ENCODE measurements at places on chromosomes 12 and 14.

DNA sequence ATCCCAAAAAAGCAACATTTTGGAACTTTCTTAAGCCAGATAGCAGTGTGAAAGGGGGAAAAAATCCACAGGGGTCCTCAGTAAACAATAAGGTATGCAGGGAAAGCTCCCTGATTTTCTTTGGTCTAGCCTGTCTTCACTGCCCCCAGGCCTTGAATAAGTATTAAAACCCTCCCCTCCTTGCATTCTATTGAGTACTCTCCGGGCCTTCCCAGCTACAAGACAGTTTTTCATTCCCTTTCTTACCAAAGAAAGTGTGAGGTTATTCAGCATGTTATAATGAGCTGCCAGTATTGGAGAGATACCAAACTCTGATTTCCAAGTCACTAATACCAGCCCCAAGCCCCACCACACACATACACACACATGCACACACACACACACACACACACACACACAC lies 59.8 kb upstream of the KIF21A start:
- DNase-seq, result no peak

DNA sequence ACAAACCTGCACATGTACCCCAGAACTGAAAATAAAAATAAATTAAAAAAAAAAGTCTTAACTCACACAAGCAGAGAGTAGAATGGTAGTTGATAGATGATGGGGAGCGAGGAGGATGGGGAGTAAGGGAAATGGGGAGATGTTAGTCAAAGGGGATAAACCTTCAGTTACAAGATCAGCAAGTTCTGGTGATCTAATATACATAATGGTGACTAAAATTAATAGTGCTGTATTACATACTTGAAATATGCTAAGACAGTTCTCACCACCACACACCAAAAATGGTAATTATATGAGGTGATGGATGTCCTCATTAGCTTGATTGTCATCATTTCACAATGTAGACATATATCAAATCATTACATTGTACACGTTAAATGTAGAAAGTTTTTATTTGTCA lies 3.2 kb upstream of the C12orf42 start:
- DNase-seq, result no peak

DNA sequence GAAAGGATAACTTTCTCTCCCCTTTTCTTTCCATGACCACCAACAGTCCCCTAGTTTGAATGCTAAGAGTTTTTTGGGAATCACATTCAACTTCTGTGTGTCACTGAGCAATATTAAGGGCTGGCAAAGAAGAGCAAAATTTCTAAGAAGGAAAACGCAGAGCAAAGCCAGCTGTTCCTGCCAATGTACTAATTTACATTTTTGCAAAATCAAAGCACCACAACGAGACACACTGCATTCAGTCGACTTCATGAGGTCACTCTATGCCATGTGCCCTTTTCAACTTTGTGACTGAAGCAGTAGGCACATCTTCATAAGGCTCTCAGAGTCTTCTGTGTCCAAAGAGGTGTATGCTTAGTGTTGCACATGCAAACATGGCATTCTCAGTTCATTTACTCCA lies 66.4 kb downstream of the PTPRR start:
- DNase-seq, result no peak

GRCh38 chr14:50092006-50092555 lies 24.3 kb downstream of the VCPKMT start:
- no peak for DNase-seq

- DNase-seq, result no peak
Measured at GRCh38 chr14:26663506-26663905, 65.7 kb upstream of the NOVA1 start.

- no peak for DNase-seq
Measured at GRCh38 chr12:68119724-68120211, 39.8 kb downstream of the IFNG start.

- DNase-seq, result no peak
Measured at GRCh38 chr12:124650912-124651311, 83.5 kb upstream of the NCOR2 start.

GRCh38 chr12:69042970-69043369 lies 110.0 kb upstream of the CPM start:
- DNase-seq, result no peak

DNA sequence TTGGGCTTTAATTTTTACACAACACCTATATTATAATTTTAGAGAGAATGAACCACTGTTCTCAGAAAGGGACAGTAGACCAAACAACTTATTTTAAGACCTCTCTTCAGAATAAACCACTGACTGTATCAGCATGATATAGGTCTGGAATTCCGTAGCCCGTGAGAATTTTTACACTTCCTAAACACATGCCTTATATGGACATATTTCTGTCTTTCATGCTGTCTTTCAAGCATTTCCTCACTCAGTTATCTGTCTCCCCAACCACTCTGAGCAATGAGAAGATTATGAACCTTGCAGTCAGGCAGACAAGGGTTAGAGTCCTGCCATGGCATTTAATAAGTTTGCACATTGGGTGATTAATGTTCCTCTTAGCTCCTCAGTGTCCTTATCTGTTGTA lies 17.4 kb upstream of the NEUROD4 start:
- DNase-seq, result no peak

DNA sequence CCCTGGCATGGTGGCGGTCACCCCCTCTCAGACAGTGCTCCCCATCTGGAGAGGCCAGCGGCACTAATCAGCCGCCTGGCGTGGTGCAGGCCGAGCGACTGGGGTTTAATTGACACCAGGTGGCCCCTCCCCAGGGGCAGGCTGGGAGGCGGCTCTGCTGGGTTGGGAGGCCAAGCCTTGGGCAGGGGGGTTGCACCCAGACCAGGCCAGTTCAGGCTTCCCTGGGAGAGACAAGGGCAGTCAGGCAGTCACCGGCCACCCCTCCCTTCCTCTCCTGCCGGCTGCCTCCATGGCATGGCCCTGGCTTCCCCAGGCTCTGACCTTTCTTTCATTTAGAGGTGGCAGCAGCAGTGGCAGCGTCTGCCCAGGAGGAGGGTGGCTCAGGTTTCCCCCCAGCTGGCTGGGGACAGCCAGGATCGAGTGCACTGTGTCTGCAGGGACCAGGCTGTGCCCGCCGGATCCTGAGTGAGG lies 78.1 kb upstream of the NOS1 start:
- no peak for DNase-seq

- no peak for DNase-seq
Measured at GRCh38 chr12:58896278-58896677, 24.0 kb downstream of the LRIG3 start.

GRCh38 chr12:70982991-70983390 lies 62.5 kb upstream of the PTPRR start:
- DNase-seq, result no peak

DNA sequence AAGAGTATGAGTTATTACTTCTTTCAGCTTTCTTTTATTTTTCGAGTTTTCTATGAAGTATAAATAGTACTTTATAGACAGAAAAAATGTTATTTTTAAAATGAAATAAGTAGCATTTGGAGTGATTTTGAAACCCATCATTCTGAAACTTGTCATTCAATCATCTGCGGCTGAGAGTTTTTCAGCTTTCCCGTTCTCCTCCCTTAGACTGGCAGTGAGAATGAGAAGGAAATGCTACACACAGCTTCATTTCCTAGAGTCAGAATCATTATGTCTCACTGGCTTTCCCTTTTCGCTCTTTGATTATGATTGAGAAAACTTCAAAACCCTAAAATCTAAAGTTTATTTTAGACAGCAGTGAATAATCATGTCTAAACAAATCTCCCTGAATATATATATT lies 33.7 kb upstream of the GNPNAT1 start:
- DNase-seq, result no peak

- no peak for DNase-seq
Measured at GRCh38 chr12:109953656-109954055, 42.5 kb downstream of the GIT2 start.

DNA sequence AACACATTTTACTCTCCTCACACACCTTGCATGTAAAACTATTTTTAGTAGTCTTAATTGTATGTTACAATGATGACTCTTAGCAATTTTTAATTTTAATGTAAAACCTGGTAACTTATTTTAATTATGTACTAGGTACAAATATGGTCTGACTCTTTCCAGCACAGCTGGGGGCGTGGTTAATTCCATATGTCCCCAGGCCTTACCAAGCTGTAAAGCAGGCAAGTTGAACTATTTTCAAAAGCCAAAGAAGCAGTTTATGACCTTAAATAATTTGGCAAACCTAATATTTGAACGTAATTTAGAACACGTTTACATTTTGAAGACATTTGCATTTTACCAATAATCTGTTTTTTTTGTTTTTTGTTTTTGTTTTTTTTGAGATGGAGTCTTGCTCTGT lies 9.3 kb upstream of the ACOT6 start:
- DNase-seq, result no peak

GRCh38 chr12:93698307-93699092 lies 21.3 kb downstream of the CRADD start:
- no peak for DNase-seq

GRCh38 chr12:89461649-89462612 lies 62.7 kb downstream of the GALNT4 start:
- no peak for DNase-seq

DNA sequence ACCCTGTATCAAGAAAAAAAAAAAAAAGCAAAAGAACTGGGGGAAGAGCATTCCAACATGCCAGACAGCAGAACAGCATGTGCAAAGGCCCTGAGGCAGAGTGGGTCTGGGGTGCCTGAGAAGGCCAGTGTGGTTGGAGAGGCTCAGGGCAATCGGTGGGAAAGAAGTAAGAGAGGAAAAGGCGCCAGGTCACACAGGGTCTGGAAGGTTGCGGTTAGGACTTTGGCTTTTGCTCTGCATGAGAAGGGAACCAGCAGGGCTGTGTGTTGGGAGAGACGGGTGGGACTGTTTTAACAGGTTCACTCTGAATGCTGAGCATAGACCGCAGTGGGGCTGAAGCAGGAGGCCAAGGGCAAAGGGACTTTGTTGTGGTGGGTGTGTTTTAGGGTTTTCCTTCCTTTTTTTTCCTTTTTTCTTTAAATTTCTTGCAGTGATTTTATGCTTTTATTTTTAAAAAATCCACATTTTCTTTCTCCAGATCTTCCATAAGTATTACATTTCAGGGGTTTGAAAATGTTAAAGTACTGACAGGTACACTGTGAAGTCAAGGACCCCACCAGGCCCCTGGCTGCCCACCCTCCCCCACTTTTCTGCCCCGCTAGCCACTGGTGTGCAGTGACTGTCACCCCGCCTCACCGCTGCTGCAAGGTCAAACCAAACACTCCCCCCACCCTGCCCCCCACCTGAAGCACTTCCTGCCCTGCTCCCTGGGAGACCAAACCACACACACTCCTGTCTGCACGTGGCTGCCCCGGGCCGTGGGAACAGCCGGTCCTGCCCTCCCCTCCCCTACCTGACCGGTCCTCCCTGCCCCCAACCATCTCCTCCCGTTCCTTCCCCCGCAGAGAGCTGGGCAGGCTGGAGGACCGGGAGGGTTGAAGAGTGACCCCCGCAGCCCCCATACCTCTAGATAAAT lies 30.0 kb downstream of the DTX1 start:
- no peak for DNase-seq

GRCh38 chr12:132487311-132487741 lies 2.6 kb upstream of the FBRSL1 start:
- no peak for DNase-seq

Measured in activated naive CD4-positive, alpha-beta T cell (primary cell).